ENCODE measurements at places on chromosomes 5 and 9.

- peak; percentile 78 for DNase-seq
Measured at GRCh38 chr9:77879437-77879943, 152.1 kb downstream of the GNAQ start.

- DNase-seq = peak; percentile 52
Measured at GRCh38 chr9:122200960-122201595, 27.7 kb downstream of the LHX6 start.

DNA sequence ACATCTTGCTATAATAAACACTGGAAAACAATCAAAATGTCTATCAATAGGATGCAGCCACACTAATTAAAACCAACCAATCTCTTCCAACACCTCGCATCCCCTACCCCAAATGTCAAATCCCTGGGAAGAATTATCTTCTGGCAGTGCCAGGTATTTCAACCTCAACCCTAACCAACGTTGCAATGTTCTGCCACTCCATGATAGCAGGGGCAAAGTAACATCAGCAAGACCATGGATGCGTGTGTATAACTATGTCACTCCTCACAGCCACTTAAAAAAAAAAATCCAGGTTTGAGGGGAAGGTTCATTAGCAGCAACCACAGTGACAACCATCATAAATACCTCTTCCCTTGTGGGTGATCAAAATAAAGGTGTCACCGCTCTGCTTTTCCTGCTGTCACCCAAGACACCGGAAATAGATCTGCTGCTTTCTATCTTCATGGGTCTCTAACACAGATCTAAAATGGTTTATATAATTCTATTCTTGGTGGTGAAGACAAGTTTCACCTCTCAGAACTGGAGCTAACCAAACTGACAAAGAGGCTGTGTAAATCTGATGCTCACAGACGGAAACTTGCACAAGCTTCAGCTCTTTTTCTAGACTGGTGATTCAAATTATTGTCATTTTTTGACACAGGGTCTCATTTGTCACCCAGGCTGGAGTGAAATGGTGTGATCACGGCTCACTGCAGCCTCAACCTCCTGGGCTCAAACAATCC lies 9.9 kb downstream of the HSPA9 start:
- no peak for DNase-seq

DNA sequence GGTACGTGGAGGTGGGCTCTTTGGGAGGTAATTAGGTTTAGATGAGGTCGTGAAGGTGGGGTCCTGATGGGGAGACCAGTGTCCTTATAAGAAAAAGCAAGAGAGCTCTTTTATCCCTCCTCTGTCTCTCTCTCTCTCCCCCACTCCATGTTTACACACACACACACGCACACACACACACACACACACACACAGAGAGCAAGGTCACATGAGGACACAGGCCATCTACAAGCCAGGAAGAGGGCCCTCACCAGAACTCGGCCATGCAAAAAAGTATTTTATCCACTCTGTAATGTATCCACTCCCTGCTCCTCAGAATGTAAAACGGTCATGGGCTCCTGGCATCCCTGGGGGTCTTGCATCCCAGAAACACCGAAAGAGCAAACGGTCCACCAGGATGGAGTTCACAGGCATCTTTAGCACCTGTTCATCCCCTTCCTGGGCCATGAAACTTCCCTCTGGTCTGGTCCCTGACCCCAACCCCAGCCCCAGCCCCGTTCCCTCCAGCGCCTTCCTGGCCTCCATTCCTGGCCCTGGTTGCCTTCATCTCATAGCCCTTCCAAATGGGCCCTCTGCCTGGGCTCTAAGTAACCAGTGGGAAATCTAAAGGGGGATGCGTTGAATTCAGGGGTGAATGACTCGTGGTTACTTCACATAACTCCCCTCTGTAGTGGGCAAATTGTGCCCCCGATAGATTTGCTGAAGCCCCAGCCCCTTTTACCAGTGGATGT lies 88.8 kb downstream of the NSUN2 start:
- DNase-seq = no peak

- DNase-seq = no peak
Measured at GRCh38 chr5:68383888-68384310, 168.3 kb downstream of the PIK3R1 start.

DNA sequence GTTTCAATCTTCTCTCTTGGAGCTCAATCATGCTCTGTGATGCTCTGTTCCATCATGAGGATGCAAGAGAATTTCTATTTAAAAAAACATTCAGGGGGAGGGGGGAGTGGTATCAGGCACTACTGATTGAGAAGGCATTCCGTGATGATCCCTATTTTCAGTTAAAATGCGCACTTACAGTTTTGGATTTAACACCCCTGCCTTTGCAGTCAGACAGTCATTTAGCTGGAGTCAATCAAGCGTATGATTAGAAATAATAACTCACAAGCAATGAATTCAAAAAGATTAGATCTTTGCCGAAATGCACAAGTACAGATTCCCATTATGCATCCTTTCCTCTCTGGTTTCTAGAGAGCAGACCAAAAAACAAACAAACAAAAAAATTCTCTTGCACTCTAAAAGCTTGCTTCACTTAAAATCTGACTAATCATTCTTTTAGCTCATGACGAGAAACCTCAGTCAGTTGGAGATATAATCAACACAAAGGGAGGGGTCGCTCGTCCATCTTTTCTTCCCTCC lies 55.4 kb downstream of the EFNA5 start:
- no peak for DNase-seq

- DNase-seq = no peak
Measured at GRCh38 chr5:167923396-167923795, 368.0 kb upstream of the WWC1 start.

DNA sequence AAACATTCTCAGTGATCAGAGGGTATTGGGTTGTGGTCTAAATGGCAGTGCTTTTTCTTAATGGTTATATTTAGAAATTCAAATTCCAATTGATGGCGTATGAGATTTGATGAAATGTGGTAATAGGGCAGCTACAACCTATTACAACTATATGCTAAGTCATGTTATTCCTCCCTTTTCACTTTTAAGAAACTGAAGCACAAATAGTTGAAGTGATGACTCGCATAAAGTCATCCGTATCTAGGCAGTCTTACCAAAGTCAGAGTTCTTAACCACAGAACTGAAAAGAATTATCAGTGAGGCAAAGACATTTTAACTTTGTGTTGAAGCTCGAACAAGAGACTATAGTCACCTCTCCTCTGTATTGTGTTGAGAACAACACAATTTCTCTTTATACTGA lies 28.2 kb downstream of the C9orf152 start:
- peak; percentile 90 for DNase-seq

GRCh38 chr9:71977003-71977402 lies 65.6 kb downstream of the C9orf85 start:
- DNase-seq = no peak

- DNase-seq = peak; percentile 3
Measured at GRCh38 chr5:121573721-121574382, 277.8 kb upstream of the FTMT start.

DNA sequence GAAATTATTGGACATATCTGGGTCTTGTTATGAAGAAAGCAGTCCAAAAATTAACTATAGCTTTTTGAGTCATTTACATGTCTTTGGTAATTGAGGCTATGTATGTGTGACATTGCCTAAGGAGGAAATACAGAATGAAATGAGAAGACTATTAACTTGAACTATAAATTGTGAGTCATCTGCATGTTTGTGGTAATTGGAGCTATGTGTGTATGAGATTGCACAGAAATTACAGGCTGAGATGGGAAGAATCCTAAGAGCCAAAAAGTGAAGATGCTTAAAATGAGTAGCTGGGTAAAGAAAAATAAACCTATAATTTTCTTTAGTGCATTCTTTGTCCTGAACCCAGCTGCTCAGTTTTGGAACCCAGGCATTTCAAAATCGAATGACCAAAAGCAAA lies 747.6 kb upstream of the EDIL3 start:
- peak; percentile 77 for DNase-seq

GRCh38 chr5:149792540-149793255 lies 62.6 kb downstream of the PPARGC1B start:
- DNase-seq = no peak

DNA sequence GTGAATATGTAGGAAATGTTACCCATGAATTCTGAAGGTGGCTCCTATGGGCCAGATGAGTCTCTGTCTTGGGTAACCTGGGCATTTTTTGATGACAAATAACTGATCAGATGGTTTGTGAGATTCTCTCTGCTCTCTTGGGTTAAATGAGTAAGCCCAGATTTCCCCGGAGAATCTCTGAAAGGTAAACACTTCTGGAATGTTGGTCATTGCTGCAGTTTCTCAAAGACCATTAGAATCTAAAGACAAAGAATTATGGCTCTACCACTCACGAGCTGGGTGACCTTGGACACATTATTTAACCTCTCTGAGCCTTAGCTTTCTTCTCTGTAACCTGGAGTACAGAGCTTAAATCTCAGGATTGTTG lies 191.2 kb downstream of the DAB2IP start:
- DNase-seq = peak; percentile 69

- DNase-seq = no peak
Measured at GRCh38 chr9:98783518-98784226, 12.7 kb downstream of the ANKS6 start.

- DNase-seq = peak; percentile 91
Measured at GRCh38 chr5:9348401-9348996, 197.4 kb downstream of the SEMA5A start.

DNA sequence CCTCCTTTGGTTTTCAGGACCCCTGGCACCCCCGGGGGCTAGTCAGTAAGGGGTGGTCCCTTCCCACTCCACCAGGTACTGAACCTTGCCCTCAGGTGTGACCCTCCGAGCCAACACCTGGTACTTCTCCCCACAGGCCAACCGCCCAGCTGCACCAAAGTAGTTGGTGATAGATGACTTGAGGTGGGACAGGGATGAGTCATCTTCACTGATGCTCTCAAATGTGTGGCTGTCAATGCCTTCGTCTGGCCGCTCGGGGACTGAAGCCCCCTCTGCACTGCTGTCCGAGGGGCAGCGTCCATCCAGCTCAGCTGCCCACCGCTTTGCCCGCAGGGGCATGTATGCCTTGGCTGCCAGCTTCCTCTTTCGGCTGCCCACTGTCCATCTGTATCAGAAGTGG lies 15.2 kb upstream of the PSMD5 start:
- no peak for DNase-seq

GRCh38 chr5:92885950-92886349 lies 695.1 kb downstream of the NR2F1-AS1 start:
- DNase-seq = no peak

DNA sequence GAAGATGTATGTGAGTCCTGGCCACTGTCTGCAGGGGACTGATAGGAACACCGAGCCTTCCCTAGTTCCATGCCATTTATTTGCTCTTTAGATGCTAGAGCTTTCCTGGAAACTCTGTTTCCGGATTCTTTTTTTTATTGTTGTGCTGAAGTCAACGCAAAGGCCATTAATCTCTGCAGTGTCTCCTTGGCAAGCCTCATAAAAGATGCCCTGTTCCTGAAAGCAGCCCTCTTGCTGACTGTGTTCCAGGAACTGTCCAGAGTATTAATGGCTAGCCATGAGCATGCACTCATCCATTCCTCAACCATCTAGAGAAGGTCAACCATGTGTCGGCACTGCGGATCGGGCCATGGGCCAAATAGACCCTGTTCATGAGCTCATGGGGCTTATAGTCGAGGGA lies 42.9 kb upstream of the SMAD5 start:
- no peak for DNase-seq

DNA sequence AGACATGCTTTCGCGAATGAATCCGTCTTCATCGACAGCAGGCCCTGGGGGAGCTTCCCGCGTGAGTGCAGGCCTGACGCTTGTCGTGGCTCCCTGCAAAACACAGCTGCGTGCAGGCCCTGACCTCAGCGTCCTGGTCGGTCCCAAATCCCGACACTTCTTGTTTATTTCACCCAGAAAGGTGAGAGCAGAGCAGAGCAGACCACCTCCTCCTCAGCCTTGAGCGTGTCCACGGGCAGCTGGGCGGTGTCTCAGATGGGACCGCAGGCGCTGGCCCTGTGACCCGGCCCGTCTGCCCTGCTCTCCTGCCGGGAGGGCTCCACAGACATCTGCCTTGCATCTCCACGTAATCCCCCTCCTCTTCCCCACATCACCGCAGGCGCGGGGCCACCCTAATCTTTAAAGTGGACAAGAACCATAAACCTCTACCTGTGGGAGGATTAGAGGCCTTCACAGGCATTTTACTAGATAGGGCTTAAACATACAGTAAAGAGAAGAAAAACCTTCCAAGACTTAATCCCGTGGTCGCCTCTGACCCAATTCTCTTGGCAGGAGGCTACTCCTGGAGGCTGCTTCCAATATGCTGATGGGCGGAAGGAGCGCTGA lies 7.5 kb upstream of the LHX3 start:
- DNase-seq = no peak

DNA sequence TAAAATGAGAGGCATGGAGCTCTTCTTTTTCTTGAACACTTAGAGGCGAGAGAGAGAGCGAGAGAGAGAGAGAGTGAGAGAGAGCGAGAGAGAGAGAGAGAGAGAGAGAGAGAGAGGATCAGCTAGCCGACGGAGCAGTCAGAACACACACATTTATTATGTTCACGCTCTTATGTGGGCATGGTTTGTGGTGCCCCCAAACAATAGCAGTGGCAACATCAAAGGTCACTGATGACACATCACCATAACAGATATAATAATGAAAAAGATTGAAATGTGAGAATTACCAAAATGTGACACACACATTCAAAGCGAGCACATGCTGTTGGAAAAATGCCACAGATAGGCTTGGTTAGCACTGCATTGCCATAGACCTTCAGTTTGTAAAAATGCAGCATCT lies 116.1 kb downstream of the KDM4C start:
- DNase-seq = peak; percentile 36

GRCh38 chr5:151868451-151868850 lies 56.2 kb downstream of the GLRA1 start:
- DNase-seq = no peak

GRCh38 chr5:68454766-68455165 lies 239.2 kb downstream of the PIK3R1 start:
- no peak for DNase-seq

DNA sequence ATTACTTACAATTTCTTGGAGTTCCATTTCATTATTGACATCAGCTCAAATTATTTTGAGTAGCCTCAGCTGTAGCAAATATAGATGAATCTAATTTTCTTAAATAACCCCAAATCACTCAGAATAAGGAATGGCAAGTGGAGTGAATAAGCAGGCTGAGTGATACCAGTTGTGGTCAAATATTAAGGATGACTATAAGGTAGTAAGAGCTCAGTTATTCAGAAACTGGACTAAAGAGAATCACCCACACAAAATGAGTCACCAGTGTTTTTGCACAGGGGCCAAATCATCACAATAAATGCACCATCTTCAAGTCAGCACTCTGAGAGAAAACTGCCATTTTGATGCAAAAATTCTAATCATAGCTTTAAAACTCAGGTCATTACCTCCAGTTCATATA lies 128.9 kb upstream of the TARS1 start:
- DNase-seq = peak; percentile 98

DNA sequence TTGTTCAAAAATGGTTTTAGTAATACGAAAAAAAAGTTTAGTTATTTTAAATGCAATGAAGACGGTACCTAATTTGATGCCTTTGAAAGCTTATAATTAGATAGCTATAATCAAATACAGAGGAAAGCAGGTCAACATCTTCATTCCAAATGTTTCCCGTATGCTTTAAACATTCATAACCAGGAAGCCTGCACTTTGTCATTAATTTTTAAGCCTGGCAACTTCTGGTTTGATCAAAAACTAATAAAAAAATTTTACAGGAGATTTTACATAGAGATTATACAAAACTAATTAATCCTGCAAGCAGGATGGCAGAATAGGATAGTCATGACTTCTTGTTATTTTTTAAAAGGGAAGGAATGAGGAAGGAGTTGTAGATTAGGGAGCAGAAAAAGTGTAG lies 353.0 kb downstream of the FBXL17 start:
- DNase-seq = no peak

- DNase-seq = peak; percentile 36
Measured at GRCh38 chr5:36422952-36423351, 121.2 kb upstream of the RANBP3L start.

All from fibroblast of upper back skin (primary cell).